Spleen (tissue), 13 donors: ENCODE measurements at places on chromosomes 4 and X. TPM values are rescaled to one million over a fixed set of nuclear protein-coding genes. Genes with fewer than 3 reads are reported as not detected.

DMP1 gene
- not detected for total RNA-seq

DCUN1D4 gene
- total RNA-seq = 59.8 TPM

VCX gene
- total RNA-seq = not detected

NEUROG2 gene
- total RNA-seq = not detected

SOWAHB gene
- total RNA-seq = not detected

SLC34A2 gene
- total RNA-seq = not detected

MAB21L2 gene
- not detected for total RNA-seq

TMSB15C gene
- total RNA-seq = 2.2 TPM

KDR gene
- total RNA-seq = 21.3 TPM

MAGEB17 gene
- total RNA-seq = not detected

DACH2 gene
- total RNA-seq = not detected

SPANXN3 gene
- not detected for total RNA-seq

SLC2A9 gene
- total RNA-seq = 5.2 TPM

NUP62CL gene
- not detected for total RNA-seq

PAGE5 gene
- not detected for total RNA-seq

HOPX gene
- 8.1 TPM for total RNA-seq

MAGEA2B gene
- total RNA-seq = not detected

MSANTD1 gene
- 2.2 TPM for total RNA-seq

FATE1 gene
- not detected for total RNA-seq

AFF2 gene
- total RNA-seq = 9.0 TPM

KIAA1210 gene
- total RNA-seq = not detected

BEX5 gene
- total RNA-seq = 3.4 TPM

MEPE gene
- not detected for total RNA-seq

C1QTNF7 gene
- 22.5 TPM for total RNA-seq

AFM gene
- not detected for total RNA-seq

UGT8 gene
- 6.6 TPM for total RNA-seq

BCOR gene
- 26.1 TPM for total RNA-seq

HTN3 gene
- total RNA-seq = not detected

GAGE12F gene
- not detected for total RNA-seq

GYPB gene
- not detected for total RNA-seq

TASL gene
- total RNA-seq = 11.3 TPM

RNF212 gene
- total RNA-seq = 4.3 TPM

P2RY8 gene
- total RNA-seq = 25.3 TPM

NUDT10 gene
- 13.8 TPM for total RNA-seq

OGT gene
- 239 TPM for total RNA-seq

REPS2 gene
- total RNA-seq = 7.2 TPM

RIBC1 gene
- total RNA-seq = 0.34 TPM

BST1 gene
- 12.7 TPM for total RNA-seq

GNL3L gene
- total RNA-seq = 30.8 TPM

CCDC120 gene
- 8.6 TPM for total RNA-seq

GPRASP1 gene
- 13.8 TPM for total RNA-seq

TCEAL2 gene
- 4.9 TPM for total RNA-seq

FAM53A gene
- total RNA-seq = 1.2 TPM

P2RY4 gene
- 0.27 TPM for total RNA-seq

NPY2R gene
- total RNA-seq = 1.5 TPM

BEX2 gene
- 10.1 TPM for total RNA-seq

P2RY10 gene
- total RNA-seq = 30.4 TPM

VGLL1 gene
- total RNA-seq = not detected

MID1 gene
- total RNA-seq = 4.2 TPM

SHOX gene
- not detected for total RNA-seq

TMPRSS11F gene
- total RNA-seq = not detected

CXCL5 gene
- 1.9 TPM for total RNA-seq

TRIM60 gene
- total RNA-seq = not detected
